Activated CD4-positive, CD25-positive, alpha-beta regulatory T cell (primary cell): ENCODE measurements at places on chromosomes 16 and 17.
A peak's percentile ranks its signal among the peaks of the same experiment; 100 is the strongest.

DNA sequence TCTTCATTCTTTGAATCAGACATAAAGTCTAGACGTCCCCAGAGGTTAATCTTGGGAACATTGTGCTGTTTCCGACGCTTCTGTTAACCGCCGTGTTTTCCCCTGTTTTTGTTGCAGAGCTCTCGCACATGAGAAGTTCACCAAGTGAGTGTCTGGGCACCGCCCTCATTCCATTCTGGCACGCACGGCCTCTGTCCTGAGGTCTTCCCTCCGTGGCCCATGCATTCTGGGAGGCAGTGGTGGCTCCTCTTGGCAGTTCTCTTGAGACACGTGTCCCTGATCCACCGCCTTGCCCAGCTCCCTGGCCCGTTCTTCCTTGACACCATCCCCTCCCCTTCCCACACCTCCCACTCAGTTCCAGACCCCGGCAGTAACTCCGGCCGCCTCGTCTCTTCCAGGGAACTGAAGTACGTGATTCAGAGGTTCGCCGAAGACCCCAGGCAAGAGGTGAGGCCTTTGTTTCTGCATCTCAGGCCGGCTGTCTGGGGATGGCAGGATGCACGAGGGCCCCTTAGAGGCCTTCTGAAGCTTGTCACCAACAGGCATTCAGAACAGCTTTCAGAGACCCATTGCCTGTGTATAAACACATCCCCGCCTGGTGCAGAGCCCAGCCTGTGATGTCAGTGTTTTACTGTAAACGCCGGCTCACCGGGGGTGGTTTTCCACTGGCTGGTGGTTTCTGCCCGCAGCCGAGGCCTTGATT, 85.9 kb upstream of the PLCG2 start:
- DNase-seq, result no peak

DNA sequence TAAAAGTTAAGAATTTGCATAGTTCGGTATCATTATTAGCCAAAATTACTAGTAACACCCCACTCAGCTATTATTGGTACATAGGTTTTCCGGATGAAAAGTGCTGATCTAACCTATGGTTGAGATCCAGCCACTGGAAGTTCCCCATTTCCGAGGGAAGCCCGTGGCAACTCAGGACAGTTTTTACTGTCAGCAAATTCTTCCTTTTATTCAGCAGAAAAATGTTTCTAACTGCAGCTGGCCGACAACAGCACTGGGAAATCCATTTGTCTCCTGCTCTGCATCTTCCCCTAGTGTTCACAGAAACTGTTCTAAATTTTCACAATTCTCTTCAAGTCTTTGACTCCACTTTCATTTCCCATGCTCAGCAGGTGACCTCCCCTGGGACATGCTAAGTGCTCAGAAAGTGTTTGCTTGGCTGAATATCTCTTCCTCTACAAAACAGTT, 15.5 kb upstream of the MMD start:
- no peak for DNase-seq

- no peak for DNase-seq
Observed at GRCh38 chr17:39679521-39680192, 8.2 kb downstream of the PGAP3 start.

DNA sequence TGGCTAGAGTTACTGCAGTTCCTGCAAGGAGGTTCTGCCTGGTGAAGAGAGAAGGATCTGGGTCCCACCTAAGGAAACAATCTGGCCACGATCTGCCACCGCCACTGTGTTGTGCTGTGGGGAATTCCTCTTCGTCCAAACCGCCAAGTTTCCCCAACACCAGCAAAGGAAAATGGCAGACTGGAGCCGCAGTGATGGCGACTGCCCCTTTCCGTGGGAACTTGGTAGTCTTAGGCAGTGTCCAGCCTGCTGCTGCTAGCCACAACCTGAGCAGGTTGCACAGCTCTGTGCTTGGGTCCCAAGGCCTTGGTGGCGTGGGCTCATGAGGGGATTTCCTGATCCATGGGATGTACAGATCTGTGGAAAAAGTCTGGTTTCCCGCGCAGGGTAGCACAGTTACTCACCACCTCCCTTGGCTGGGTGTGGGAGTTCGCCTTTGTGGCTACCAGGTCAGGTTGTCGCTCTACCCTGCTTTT, 28.6 kb downstream of the NFATC3 start:
- DNase-seq, result no peak

GRCh38 chr17:48907713-48908046, 527 bp upstream of the UBE2Z start:
- no peak for DNase-seq

GRCh38 chr17:79592641-79593040, 18.2 kb downstream of the RBFOX3 start:
- no peak for DNase-seq

DNA sequence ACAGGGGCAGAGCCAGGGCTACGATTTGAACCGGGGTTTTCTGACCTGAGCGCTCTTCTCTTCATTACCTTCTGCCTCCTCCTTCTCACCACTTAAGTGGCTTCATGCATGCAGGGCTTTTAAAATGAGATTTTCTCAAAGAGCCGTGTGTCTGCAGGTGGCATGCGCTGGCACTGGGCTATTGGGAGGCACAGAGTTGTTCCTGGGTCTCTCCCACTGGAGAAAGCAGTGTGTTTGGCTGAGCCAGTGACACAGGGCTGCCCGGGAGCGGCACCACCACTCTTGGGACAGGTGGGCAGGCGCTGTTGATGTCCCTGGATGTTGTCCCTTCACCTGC, 218.8 kb upstream of the CHMP6 start:
- DNase-seq, result no peak

DNA sequence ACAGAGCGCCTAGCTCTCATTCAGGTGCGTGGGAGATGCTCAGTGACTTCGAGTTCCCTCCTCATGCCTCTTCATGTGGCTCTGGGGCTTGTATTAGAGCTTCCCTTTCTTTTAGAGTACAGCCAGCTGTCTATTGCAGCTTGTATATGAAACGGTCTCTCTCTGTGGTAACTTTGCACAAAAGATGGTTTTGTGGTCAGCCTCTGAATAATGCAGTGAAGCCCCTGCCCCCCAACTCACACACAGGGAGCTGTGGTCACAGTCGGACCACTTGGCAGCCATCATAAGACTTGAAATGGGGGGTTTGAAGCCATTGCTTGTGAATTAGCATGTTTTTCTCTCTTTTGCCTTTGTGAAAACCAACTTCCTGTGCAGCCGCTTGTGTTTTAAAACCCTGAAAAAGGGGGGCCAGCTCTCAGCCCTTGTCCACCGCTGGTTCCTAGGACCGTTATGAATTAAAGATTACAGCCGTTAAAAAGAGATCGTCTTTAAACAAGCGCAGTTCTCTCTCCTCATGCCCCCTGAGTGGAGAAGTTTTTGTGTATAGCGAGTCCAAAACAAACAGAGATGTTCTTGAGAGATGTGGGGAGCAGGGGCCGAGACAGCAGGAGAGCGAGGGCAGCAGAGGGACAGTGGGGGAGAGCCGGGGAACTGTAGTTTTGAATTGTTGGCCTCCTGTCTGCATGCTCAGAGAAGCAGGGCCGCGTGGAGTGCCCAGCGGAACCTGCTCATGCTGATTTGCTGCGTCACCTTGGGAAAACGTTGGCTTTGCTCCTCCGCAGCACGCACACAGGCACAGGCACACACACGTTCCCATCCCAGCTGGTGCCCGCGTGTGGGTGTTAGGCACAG, 199.0 kb downstream of the MSI2 start:
- no peak for DNase-seq

GRCh38 chr16:85010931-85011845, at the start of gene ZDHHC7:
Gene ZDHHC7 (minus strand): TSS chr16:85011535. CDS start chr16:84990618, 20,917 bp downstream.
- peak; percentile 66 for DNase-seq

DNA sequence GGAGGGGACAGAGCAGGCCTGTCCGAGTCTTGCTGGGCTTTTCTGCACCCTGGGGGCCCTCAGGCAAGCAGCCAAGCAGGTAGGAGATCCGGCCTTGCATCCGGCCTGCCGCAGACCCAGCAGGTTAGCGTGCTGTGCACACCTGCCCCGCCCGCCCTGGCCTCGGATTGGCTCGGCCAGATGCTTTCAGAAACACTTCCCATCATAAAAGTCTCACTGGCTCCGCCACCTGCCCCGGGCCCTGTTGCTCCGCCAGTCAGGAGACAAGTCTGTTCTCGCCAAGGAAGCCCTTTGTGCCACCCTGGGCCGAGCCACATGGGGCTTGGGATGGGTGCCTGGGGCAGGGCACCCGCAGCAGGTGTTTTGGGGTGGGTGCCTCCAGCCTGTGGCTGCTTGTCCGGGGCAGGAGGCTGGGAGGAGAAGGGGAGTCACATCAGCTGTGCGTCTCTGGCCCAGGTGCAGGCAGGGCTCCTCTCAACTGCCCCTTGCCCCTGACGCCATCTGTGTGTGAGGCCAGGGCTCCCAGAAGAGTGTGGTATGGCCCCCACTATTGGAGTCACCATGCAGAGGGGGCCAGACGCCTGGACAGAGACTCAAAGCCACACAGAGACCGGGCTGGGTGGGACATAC, 228.2 kb upstream of the GSE1 start:
- DNase-seq, result no peak

DNA sequence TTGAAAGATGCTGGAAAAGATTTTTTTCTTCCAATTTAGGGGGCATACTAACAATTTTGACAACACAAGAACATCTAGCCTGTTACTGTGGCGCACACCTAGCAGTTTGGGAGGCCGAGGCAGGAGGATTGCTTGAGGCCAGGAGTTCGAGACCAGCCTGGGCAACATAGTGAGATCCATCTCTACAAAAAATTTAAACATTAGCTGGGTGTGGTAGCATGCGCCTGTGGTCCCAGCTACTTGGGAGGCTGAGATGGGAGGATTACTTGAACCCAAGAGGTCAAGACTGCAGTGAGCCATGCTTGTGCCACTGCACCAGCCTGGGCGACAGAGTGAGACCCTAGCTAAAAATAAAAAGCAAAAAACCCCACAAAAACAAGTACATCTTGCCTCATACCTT, 168.8 kb downstream of the TANC2 start:
- no peak for DNase-seq

- no peak for DNase-seq
Observed at GRCh38 chr17:9702914-9703780, 57.8 kb downstream of the USP43 start.

- DNase-seq, result no peak
Observed at GRCh38 chr17:82321947-82322466, 4.6 kb upstream of the CD7 start.

- no peak for DNase-seq
Observed at GRCh38 chr17:64095144-64095882, 34.6 kb downstream of the ERN1 start.

DNA sequence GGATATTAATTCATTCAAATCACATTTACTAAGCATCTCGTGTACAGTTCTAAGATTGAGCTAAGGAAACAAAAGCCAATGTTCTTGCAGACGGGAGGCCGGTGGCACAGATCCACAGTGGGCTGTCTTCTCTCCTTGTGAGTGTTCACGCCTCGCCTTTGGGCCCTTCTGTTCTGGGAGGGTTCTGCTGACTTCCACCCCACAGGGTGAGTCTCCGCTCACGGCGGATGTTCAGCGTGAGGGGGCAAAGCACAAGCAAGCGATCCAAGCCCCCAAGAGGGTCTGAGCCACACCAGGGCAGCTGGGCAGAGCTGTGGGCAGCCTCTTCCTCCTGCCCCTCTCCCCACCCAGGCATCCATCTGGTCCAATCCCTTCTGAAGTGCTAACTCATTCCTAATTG, 84.3 kb upstream of the DOC2B start:
- DNase-seq, result no peak

GRCh38 chr16:85034591-85035433, 7.2 kb downstream of the KIAA0513 start:
- DNase-seq, result no peak

DNA sequence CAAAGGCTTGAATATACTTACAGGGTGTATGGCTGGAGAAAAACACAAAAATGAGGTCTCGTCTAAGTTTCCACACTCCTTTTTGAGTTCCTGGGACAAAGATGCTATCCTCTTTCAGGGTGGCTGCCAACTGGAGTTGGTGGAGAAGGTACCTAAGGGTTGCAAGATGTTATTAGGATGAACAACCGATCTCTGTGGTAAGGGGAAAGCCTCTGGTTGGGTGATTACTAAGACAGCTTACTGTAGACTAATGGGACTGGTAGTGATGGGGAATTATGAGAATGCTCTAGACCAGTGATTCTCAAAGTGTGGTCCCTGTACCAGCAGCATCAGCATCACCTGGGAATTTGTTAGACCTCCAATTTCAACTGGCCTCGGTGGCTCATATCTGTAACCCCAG, 6.0 kb downstream of the ADAT1 start:
- DNase-seq, result no peak

DNA sequence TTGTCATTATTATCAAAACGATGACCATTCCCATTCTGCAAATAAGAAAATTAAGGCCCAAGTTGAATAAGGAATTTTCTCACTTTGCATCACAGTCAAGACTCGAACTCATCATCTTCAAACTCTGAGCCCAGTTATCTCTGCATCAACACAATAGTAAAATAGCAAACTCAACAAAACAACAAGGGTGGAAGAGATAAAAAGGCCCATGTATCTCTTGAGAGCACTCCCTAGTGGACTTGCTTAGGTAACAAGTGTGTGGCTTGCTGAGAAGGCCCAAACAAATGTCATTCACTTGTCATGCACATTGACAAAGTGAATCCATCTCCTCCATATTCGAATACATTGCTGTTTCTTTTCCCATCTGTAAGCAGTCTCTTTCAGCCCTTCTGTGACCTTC, 412.0 kb upstream of the MAF start:
- no peak for DNase-seq

- no peak for DNase-seq
Observed at GRCh38 chr16:57721356-57722209, 14.0 kb upstream of the KATNB1 start.

DNA sequence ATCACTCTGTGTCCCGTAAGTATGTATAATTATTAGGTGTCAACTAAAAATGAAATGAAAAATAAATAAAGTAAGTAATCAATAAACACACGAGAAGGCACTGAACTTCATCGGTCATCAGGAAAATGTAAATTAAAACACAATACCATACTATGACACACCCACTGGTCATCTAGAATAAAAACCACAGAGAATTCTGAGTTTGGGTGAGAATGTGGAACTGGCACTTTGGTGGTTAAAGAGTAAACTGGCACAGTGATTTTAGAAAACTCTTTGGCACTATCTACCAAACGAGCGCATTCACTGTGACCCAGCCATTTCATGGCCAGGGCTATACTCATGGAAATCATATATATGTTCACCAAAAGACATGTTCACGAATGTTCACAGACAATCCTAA, 98.2 kb downstream of the HS3ST3A1 start:
- no peak for DNase-seq

DNA sequence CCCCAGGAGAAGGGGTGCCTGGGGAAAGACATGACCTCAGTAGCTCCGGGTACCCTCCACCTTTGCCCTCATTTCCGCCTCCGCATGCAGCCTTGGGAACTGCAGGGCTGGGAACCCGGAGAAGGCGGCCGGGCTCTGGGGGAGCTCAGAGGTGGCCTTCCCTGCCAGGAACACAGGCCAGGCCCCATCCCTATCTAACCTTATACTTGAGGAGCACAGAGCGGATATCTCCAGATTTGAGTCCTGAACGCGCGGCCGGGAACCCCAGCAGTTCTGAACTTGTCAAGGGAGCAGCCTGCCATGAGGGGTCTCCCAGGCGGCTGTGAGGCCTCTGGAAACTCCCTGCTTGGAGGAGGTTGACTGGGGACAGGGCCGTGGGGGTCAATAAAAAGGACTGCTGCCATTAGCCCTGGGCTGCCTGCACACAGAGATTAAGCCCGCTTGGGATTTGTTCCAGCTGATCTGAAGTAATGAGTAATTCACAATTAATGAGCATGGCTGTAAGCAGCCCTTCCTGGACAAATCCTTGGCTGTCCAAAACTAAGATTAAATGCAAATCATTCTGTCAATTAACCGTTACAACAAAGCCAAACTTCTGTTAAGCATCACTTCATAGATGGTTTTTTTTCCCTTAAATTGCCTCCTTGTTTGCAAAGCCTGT, 26.3 kb upstream of the METRNL start:
- no peak for DNase-seq
